ENCODE measurements at places on chromosomes 12 and 14.
A peak's percentile ranks its signal among the peaks of the same experiment; 100 is the strongest.

DNA sequence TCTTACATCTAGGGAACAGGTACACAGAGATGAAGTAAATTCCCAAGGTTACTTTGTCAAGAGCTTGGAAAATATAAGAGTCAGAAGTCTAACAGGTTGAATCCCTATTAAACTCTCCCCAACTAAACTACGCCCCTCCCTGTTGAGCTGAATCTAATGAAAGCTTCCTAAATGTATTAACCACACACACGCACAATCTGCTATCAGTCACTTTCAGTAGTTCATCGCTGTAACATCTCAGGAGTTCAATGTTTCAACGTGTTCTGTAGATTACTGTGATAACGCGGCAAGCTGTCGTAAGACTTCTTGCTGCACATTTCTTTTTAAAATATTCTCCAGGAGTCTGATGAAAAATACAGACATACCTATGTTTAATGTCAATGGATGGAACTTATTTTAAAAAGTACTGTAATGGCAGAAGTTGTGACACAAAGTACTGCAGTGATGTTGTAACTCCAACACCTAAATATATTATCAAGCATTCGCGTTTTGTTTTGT is 612 bp upstream of the SLC25A3 start:
- peak; percentile 76 for DNase-seq

- no peak for DNase-seq
Measured at GRCh38 chr12:108370415-108370814, 31.3 kb upstream of the CMKLR1 start.

- DNase-seq: no peak
Measured at GRCh38 chr12:121227294-121227693, 17.4 kb downstream of the P2RX4 start.

DNA sequence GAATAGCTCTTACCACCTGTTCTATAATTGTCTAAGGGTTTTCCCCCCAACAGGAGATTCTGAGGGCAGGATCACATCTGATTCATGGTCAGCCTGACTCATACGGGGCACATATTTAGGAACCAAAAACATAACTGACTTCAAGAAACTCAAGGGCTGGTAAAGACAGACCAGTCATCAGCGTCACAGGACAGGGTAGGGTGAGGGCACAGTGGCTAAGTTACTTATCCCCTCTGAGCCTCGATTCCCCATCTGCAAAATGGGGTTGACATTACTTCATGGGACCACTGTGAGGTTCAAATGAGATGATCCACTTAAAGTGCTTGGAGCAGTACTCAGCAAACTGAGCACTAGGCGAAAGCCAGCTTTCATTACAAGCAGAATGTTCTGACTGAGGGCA is 606 bp downstream of the CINP start:
- no peak for DNase-seq

- DNase-seq: no peak
Measured at GRCh38 chr14:32571995-32572866, 243.1 kb downstream of the AKAP6 start.

DNA sequence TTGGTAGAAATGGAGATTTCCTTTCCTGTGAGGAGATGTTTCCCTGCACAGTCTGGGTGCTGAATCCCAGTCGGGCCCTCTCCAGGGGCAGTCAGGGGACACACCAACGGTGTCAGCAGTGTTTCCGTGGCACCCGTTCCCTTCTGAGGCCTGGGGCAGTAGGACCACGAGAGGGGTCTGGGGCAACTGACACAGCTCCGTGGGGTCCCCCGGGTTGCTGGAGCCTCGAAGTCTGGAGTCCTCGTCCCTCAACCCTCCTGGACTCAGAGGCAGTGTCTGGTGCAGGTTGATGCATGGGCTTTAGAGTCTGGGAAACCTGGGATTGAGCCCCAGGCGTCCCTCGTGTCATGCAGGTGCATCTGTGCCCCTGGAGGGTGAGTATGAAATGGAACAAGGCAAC is 327.3 kb downstream of the ADGRD1 start:
- DNase-seq: no peak

DNA sequence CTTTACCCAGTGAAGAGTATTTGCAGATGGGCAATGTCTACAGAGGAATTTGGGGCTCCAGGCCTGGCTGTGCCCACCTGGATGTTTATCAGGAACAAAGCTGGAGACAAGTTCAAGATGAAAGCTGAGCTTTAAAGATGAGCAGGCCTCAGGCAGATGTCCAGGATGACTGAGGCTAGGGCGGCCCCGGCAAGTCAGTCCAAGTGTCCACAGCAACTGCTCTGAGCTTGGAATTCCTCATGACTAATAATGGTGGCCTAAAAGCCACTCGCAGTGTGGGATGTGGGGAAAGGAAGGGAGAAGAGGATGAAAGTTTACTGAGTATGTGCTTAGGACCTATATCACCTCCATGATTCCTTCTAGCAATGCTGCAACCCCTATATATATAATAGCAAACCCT is 128.2 kb upstream of the NOS1 start:
- DNase-seq: no peak

DNA sequence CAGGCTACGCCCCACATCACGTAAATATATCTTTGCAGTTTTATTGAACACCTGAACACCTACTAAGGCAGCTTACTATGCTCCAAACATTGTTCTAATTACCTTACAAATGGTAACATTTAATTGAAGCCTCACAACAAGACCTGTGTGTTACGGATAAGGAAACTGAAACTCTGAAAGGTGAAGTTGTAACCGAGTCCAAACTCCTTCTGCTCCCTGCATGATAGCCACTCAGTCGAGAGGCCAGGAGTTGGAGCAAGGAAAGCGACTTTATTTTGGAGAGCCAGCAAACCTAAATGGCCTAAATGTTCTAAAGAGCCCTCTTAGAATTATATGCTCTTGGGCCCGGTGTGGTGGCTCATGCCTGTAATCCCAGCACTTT is 12.6 kb upstream of the TRPV4 start:
- no peak for DNase-seq

- DNase-seq: no peak
Measured at GRCh38 chr14:96135285-96135684, 69.4 kb upstream of the BDKRB2 start.

DNA sequence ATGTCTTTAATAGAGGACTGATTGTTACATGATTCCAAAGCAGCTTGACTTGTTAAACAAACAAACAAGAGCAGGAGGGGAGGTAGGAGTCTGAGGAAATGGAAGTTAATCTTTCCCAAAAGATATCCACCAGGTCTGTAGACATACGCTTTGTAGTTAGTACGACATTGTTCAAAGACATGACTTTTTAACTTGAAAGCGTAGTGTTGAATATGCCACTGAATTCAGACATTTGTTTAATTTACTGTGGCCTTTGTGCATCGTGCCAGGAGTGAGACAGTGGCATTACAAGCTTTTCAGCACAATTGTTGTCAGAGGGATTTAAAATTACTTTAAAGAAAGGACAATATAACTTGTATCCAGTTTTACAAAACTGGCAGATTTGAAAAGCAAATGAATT is 53.0 kb downstream of the SAV1 start:
- no peak for DNase-seq

GRCh38 chr12:118098911-118099671 is 4.7 kb downstream of the VSIG10 start:
- DNase-seq: peak; percentile 40

DNA sequence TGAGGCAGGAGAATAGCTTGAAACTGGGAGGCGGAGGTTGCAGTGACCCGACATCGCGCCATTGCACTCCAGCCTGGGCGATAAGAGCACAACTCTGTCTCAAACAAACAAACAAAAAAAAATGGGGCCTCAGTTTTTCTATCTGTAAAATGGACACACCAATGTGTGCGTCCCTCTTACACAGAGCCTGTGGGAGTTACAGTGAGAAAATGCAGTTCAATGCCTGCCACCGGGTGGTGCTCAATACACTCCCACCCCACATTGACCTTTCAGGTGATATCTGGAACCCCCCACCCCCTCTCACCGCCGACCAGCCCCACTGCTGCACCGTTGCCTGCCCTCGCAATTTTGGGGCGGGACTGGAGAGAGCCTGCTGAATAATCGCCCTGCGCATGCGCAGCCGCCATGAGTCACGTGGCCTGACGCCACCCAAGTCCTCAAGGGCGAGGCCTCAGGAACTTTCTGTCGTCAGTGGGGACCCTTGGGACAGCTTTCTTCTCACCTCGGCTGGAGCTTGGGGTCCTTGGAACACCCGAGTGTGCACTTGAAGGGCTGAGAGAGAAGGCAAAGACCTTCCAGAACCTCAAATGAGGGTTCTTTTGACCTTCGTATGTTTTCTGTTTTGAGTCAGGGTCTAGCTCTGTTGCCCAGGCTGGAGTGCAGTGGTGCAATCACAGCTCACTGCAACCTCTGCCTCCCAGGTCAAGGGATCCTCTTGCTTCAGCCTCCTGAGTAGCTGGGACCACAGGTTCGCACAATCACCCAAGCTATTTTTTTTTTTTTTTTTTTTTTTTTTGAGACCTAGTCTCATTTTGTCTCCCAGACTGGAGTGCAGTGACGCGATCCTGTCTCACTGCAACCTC is 14.6 kb upstream of the CABP1 start:
- DNase-seq: no peak

DNA sequence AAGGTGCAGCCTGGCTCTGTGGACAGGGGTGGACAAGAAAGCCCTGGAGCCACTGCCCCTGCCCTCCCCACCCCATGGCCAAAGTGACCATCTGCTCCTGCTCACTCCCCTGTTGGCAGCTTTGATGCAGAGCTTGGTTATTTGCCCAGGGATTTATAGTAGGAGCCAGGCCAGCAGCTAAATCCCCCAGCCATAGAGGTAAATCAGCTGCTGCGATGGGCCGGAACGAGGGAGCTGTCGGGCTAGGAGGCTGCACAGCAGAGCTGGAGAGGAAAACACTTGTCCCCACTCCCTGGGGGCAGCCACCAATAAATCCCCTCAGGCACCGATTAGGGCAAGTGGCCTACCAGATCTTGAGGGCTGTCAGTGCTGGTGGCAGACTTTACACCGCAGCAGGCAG is 26.0 kb downstream of the SMUG1 start:
- DNase-seq: peak; percentile 72

Data from NCI-H187 (cell line).